ENCODE measurements at places on chromosomes 1 and 21. TPM values are rescaled to one million over a fixed set of nuclear protein-coding genes. Genes with fewer than 3 reads are reported as not detected.

The ARHGAP29 gene
- total RNA-seq, result 4.0 TPM

The OVAAL gene
- total RNA-seq, result 25.8 TPM

The TDRD5 gene
- total RNA-seq, result 0.05 TPM

The VANGL2 gene
- 2.0 TPM for total RNA-seq

The IFNGR2 gene
- total RNA-seq, result 121 TPM
